ENCODE measurements at places on chromosomes 4 and X.

DNA sequence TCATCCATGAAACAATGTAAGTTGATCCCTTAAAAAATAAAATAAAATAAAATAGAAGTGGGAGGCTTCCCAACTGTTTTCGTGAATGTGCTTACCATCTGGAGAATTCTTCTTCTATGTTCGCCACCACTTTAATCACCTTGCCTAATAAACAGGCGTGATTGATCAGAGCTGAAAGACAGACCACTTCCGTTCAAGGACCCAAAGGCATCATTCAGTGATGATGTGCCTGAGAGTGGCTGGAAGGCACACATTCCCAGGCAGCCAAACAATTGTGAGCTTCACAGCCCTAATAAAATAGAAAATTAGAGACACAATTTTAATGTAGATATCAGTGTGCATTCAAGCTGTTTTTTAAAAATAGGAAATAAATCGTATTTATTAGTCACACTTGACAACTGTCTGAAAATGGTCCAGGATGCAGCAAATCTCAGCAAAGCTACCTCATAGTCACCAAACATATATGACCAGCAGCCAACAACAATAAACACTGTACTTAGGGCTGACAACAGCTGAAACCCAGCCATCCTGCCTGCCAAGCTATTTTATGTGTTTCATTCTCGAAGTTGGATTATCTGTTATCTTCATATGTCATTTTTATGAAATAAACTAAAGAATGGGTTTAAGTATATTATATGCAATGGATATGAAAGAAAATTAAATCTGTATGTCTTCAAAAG lies 163.2 kb upstream of the FAM9B start:
- DNase-seq: no peak

- DNase-seq: no peak
These were observed 89.2 kb downstream of the TMEM144 start for GRCh38 chr4:158299459-158300007.

- no peak for DNase-seq
These were observed 3.4 kb upstream of the SPIN4 start for GRCh38 chrX:63354484-63354883.

DNA sequence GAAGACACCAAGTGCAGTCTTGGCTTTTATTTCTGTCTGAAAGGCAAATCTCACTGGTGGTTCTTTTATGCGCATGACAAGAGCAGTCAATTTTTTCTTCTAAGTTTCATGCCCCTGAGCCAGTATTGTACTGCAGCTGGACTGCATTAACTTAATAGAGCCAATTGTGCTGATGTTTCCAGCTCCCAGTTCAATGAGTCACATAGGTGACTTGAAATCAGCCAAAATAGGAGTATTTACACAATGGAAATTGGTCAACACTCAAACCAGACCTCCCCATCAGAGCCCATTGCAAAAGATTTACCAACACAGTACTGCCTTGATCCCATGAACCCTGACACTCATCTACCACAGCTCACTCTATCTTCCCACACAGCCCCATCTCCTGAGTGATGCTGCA lies 100.3 kb upstream of the GUCY1A1 start:
- no peak for DNase-seq

DNA sequence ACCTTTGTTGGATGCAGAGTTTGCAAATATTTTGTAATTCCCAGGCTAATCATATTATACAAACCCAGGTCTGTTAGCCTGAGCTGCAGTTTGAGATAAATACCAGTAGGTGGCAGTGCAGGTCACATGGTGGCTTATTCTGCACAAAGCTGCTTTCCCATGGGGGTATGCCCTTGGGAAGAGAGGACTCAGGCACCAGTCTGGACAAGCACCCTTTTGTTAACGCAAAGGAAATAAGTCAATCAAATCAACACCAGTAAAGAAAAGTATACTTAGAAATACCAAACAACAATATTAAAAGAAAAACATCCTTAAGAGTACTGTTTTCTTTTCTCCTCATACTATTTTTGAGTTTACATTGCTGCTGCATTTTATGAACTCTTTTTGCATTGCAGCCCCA lies 389.0 kb upstream of the ZFP42 start:
- no peak for DNase-seq

DNA sequence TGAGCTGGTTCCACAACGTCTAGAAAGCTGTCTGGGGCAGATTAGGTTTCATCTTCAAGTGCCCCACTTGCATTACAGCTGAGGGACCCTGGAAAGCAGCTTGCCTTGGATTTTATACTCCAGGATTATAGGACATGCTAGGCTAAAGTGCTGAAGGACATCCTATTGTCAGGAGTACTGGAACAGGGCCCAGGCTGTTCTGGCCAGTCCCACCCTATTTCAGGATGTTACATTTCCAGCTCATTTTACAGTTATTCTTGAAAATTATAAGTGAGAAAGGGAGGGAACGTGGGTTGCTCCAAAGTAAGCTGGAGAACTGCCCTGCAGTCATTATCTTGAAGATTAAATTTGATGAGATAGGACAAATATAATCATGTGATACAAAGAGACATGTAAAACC lies 71.0 kb upstream of the UGT8 start:
- no peak for DNase-seq

DNA sequence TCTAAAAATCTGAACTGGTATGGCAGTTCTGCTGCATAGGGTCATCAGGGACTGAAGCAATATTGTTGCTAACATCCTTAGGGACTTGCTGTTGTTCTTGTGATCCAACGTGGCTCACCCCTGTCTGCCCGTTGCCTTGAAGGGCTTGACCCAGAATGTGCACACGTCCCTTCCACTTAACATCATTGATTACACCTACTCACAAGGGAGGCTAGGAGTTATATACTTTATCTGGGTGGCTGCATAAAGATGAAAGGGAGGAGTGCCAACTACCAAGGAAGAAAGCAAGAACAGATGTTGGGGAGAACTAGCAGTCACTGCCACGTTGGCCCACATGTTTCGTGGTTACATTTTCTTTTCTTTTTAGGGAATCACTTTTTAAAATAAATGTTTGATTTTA lies 34.0 kb downstream of the SLC9A6 start:
- DNase-seq: no peak

DNA sequence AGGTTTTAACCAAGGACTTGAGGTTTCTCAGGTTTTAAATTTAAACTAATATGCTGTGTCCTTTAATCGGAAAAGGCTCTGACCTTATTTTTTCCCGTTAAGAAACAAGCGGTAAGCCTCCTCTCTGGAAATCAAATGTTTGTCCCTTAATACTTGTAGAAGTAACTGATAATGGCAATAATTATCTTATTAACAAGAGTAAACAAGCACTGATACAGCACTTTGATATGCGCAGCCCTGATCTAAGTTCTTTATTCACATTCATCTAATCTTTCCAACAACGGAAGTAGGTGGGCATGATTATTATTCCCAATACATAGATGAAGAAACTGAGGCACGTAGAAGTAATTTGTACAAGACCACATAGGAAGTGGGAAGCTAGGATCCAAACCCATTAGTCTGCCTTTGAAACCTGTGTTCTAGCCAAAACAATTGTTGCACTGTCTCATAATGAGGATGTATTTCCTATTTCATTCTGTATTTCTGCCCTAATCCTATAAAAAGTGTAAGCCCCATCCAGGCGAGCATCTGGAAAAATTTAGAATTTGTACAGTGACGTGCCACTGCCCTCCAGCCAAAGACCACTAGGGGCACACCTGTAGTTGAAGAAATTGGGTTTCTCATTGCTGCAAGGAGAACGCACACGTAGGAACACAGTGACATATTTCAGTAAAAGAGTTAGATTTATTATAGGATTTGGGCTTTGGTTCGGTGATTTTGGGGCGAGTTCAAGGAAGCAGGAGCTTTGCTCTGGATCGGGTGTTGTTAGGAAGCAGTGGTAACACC lies 606 bp downstream of the CXorf58 start:
- DNase-seq: no peak

- DNase-seq: no peak
These were observed 59.6 kb downstream of the DCX start for GRCh38 chrX:111352424-111352823.

GRCh38 chr4:39304651-39305050 lies 61.5 kb downstream of the RFC1 start:
- no peak for DNase-seq

- DNase-seq: no peak
These were observed 43.6 kb downstream of the WFS1 start for GRCh38 chr4:6313216-6313615.

DNA sequence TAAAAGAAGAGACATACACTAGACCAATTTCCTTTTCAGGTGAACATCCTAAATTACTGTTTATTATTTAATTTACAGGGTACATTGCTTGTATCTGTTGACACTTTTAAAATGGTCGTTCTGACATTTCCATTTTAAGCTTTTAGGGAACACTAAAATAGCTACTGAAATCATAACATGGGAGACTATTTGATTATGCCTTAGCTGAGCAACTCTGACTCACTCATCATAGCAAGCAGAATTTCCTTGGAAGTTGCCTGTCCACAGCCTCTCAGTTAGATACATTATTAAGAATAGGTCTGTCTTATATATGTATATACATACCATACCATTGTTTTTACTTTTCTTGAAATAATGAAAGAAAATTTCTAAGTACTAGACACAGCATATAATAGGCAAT lies 22.0 kb downstream of the GUCY1B1 start:
- DNase-seq: no peak

DNA sequence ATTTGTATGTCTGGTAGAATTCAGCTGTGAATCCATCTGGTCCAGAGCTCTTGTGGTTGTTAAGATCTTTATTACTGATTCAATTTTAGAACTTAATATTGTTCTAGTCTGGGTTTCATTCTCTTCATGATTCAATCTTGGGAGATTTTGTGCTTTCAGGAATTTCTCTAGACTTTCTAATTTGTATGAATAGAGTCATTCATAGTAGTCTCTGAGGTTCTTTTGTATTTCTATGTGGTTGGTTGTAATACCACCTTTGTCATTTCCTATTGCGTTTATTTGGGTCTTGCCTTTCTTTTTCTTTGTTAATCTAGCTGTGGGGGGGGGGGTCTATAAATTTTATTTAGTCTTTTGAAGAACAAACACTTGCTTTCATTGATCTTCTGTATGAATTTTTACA lies 824.8 kb upstream of the GALNTL6 start:
- no peak for DNase-seq

GRCh38 chr4:6445403-6446129 lies 26.8 kb downstream of the PPP2R2C start:
- DNase-seq: peak; percentile 9

DNA sequence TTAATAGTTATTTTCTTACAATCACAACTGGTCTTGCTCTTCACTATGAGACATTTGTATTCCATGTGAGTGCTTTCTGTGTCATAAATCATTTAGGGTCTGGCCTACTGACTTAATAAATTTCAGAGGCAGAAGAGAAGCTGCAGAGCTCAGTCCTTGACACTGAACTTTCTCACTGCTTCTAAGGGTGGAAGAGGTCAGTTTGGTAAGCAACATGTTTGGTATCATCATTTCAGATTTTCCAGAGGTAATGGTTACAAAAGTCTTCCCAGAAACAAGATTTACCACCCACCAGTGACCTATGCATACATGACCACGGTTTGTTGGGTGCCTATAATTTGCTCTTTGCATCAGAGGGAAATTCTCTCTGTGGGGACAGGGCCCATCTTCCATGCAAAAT lies 148.6 kb downstream of the NR3C2 start:
- no peak for DNase-seq

- no peak for DNase-seq
These were observed 25.2 kb downstream of the PPP1R2C start for GRCh38 chrX:42752730-42753129.

DNA sequence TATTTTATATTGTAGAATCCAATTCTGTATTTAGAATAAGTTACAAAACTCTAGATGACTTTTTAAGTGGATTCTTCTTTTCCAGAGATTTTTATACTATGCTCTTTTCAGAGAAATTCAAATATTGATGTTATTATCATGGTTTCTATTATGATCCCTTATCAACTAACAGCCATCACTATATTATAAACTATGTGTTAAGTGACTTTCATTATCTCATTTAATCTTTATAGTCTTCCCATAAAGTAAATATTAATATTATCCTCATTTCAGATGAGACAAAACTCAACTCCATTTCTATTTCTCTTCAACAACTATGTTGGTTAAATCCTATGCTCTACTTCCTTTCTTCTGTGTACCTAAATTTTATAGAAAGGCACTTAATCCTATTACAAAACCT lies 132.6 kb downstream of the ANKRD50 start:
- no peak for DNase-seq

GRCh38 chr4:79687006-79687405 lies 279.0 kb upstream of the GK2 start:
- DNase-seq: no peak

DNA sequence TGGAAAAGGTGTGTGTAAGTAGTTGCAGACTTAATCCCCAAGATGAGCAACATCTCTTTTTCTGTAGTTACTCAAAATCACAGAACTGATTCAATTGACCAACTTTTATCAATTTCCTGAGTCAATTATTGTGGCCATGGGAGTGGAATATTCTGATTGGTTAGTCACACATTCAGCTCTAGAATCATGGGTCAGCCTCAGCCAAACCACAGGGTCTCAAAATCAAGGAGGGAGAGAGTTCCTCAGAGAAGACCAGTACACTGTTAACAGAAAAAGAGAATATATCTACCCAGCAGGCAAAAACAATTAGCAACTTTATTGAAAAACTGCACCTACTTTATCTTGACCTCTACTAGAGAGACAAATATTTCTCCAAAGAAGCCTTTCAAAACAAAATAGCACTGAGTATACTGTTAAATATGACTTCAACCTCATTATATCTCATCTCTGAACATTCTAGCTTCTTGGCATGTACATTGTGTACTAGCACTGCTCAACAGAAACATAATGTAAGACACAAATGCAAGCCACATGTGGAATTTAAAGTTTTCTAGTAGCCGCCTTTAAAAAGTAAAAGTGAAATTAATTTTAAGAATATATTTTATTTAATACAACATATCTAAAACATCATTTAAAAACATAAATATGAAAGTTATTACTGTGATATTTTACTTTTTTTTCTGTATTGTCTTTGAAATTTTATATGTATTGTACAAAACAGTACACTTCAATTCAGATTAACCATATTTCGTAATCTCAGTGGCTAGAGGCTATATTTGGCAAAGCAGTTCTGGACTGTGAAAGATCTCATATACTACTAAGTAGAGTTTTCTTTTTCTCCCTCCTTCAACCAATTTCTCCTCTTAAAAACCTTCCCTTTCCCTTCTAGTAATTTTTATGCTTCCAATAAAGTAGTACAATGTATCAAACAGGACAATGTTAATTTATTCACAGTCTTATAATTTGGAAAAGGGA lies 11.8 kb upstream of the LCORL start:
- no peak for DNase-seq

DNA sequence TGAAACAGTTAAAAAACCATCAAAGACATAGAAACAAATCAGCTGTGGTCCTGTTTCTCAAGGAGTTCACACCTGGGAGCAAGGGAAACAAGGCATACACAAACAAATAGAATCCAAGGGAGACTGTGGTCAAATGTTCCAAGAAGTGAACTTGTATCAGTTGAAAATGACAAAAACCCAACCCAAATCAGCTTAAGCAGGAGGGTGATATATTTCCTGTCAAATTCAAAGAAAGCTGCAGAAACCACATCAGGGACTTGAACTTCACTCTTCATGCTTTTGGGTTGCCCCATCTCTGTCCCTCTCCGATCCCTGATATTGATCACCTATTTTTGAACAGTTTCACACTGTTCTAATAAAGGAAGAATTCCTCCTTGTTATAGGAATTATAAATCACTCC lies 148.6 kb upstream of the FMR1 start:
- no peak for DNase-seq

Measured in activated naive CD8-positive, alpha-beta T cell treated with anti-CD3 and anti-CD28 coated beads, Interleukin-2, amount 10 ng/mL, durations not matched to agents 7 days and 5 days (primary cell).